Cardiac muscle cell (in vitro differentiated cells and primary cell): ENCODE measurements at places on chromosomes 12 and 14. TPM values are rescaled to one million over a fixed set of nuclear protein-coding genes. Genes with fewer than 3 reads are reported as not detected.

The CLEC2D gene
- 4.5 and 20.2 TPM in 2 replicates for total RNA-seq

The TEX52 gene
- not detected in 2 replicates for total RNA-seq

- peak; percentile 29 for DNase-seq
Measured at GRCh38 chr12:74412606-74413230, 124.9 kb upstream of the ATXN7L3B start.

- DNase-seq: no peak
Measured at GRCh38 chr12:46133751-46134150, 135.1 kb downstream of the SLC38A1 start.

DNA sequence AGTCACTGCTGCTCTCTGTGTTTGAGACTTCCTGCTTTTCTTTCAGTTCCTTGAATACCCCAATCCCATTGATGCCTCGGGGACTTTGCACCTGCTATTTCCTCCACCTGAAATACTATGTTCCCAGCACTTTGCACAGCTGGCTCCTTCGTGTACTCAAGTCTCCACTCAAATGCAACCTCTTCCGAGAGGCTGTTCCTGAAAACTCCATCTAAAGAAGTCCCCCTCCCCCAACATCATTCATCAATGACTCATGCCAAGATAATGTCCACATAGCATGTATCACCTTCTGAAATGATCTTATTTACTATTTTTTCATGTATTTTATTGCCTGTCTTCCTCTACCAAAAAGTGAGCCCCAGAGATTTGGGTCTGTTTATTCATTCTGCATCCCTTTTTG lies 48.6 kb downstream of the HSPB8 start:
- DNase-seq: no peak

DNA sequence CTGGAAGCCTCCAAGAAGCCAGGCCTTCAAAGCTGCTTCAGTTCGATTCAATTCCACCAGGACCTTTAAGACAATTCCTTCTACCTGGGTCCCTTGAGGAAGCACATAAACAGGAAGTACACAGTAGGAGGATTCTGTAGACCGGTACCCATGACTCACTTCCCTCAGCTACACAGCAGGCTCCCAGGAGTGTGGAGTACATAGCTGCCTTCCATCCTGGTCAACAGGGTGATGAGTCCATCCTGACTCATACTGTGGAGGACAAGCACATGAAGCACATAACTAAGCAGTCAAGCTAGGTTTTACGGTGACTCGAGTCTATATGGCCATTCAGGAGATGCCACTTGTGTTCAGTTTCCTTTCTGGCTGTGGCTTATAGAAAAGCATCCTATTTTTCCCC lies 197.6 kb upstream of the RBM19 start:
- no peak for DNase-seq

DNA sequence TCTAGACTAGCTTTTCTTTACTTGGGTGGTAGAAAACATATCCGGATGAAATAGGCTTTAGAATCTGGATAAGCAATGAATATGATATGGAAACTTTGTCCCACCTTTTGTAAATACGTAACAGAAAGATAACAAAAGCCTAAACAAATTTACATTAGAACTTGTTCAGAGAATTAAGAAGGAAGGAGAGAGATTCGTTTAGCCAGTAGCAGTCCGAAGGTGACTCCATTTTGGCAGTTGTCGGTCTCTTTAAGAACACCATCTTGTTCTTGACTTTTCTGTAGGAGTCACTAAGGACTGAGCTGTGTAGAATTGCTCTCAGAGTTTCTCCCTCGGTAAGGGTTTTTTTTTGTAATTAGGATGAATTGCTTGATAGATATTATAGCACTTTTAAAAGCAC lies 475.1 kb downstream of the PCNX1 start:
- DNase-seq: no peak
